ENCODE measurements at places on chromosomes 7 and 10.

DNA sequence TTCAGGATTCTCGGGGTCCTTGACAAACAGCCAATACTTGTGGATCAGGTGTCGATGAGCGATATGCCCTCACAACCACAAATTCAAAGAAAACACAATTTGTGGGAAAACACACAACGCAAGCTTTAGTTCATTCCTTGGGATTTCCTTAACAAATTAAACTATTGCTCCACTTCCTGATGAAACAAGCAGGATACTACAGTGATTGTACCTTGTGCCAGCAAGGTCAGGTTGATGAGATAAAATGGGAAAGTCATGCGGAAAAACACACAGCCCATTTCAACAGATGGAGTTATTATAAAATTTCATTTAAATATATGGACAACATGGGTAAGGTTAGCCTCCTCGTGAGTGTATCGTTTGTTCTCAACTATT, 8.8 kb upstream of the RHOBTB1 start:
- no peak for DNase-seq

GRCh38 chr10:74620626-74621025, 205.8 kb upstream of the KAT6B start:
- DNase-seq, result no peak

- no peak for DNase-seq
These were observed 71.8 kb upstream of the DNAJB6 start for GRCh38 chr7:157265051-157265450.

GRCh38 chr7:134639061-134639460, 7.6 kb upstream of the BPGM start:
- DNase-seq, result no peak

- no peak for DNase-seq
These were observed 643 bp downstream of the KAT6B start for GRCh38 chr10:74827045-74827441.

GRCh38 chr7:142883571-142884285, 1.8 kb downstream of the TRPV6 start:
- no peak for DNase-seq

GRCh38 chr7:67870396-67870795, 873.8 kb downstream of the TYW1 start:
- DNase-seq, result no peak

DNA sequence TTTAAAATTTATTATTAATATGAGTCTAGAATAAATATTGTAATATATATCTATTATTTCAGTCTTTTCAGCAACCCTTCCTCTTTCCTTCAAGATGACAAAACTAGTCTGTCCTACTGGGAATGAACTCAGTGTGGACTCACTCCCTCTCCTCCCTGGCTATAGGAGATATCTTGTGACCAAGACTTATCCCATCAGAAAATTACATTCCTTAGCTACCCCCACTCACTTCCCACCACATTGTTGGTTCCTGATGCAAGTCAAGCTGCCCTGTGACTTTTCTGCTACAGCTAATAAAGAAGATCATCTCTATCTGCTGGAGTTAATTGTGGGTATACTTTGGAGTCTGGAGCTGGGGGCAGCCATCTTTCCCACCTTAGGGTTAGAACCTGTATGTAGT, 28.0 kb upstream of the MCU start:
- no peak for DNase-seq

All from stimulated activated CD4-positive, alpha-beta T cell treated with anti-CD3 and anti-CD28 coated beads, Interleukin-2, amount 100 ng/mL, for 48 hours (primary cell).